ENCODE measurements at places on chromosomes 13 and 19. TPM values are rescaled to one million over a fixed set of nuclear protein-coding genes. Genes with fewer than 3 reads are reported as not detected.

Gene ATP12A
- 0.64 TPM for total RNA-seq

DNA sequence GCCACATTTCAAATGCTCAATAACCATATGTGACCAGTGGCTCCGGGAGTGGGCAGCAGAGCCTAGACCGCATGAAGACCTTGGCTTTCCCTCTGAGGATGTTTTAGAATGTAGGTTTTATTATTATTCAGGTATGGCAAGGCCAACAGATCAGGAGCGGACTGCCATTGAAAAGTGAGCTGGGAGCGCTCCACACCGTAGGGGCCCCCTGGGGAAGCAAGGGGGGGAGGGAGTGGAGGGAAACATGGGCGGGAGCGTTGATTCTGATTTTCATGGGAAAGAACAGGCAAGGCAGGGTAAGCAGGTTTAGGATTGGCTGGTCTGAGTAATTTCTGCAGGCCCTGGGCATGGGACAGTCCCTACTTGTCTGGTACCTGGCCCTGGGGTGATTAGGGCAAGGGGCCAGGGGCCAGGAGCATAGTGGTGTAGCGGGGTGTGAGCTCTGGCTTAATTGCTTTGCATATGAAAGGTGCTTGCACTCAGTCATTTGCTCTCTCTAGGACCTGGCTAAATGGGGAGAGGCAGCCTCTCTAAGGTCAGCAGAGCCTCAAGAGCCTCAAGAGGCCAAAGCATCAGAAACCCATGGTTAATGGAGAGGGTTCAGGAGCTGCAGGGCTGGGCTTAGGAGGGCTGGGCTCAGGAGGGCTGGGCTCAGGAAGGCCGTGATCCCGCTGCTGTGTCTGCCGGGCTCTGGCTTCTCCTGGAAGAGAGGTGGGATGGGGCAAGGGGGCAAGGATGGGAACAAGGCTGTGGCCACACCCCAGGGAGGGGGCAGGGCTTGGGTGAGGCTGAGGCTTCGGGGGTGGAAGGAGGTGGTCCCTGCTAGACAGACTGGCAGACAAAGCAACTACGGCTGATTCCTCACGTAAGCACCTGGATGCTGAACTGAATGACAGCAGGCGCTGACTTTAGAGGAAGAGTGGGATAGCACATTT lies 82.0 kb upstream of the WASF3 start:
- peak; percentile 3 for DNase-seq

- DNase-seq, result peak; percentile 61
Measured at GRCh38 chr13:61192826-61193225, 222.8 kb downstream of the PCDH20 start.

GRCh38 chr13:51000061-51000460 lies 90.5 kb downstream of the RNASEH2B start:
- no peak for DNase-seq

DNA sequence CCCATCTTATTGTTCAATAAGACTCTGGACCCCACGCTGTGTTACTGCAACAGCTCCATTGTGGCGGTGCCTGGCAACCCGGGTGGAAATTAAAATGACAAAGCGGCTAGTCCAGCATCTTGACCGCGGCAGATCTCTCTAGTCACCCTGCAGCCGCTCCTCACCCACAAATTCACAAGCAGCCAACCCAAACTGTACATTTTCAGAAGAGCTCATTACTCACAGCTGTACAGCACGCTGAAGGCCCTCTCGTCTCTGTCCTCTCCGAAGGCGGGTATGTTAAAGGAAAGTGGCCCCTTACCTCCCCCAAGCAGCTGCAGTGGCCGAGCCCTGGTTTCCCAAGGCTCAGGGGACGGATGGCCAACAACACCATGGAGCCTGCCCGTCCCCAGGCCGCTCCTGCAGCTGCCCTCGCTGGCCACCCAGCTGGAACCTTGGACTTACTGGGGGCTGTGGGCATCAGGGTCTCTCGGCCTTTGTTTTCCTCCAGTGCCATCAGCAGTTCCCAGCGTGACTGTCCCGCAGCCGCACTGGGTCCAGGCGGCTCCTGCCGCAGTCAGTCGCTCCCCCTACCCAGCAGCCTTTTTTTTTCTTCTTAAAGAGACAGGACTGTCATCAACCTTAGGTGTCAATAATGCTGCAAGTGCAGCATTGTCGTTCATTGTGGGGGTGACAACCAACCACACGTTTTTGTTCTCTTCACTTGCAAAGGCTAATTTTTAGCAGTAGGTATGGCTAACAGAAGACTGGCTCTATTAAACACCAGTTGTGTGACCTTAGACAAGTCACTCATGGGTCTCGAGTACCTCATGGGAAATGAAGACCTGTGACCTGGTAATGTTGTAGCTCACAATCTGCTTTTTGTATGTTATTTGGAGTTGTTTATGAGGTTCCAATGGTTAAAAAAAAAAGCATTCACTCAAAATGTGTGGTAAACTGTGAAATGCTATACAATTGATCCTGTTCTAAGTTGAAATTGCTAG lies at the start of gene SACS:
Gene SACS, minus strand, starts transcription at position 532 of the 983 bp plus-strand sequence. CDS start 22,463 bp downstream, outside the sequence.
- DNase-seq, result no peak

- no peak for DNase-seq
Measured at GRCh38 chr19:50510121-50510670, 795 bp downstream of the JOSD2 start.

DNA sequence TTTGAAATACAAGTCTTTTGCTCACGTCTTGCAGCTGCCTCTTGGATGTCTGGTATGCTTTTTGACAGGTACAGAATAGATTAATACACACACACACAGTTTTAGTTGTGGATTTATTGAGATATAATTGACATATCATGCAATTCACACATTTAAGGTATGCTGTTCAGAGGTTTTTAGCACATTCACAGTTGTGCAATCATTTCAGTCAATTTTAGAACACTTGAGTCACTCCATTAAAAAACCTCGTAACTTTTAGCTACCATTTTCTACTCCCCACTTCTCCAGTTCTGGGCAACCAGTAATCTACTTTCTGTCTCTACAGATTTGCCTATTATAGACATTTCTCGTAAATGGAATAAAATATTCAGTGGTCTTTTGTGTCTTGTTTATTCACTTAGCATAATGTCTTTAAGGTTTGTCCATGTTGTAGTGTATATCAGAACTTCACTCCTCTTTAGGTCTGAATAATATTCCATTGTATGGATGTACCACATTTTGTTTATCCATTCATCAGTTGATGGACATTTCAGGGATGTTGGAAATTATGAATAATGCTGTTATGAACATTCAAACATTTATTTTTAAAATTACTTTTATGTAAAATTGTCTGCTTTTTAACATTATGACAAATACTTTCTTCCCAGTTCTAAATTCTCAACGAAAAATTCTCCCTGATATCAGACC lies 2.5 kb upstream of the ZMYM2 start:
- DNase-seq, result no peak

GRCh38 chr19:31519256-31519655 lies 170.0 kb upstream of the TSHZ3 start:
- no peak for DNase-seq
